ENCODE measurements at places on chromosomes 2 and 18.

GRCh38 chr2:11711354-11711716, 35.1 kb upstream of the LPIN1 start:
- DNase-seq = no peak

GRCh38 chr2:113370478-113371091, 66.9 kb upstream of the ZNG1B start:
- peak; percentile 44 for DNase-seq

DNA sequence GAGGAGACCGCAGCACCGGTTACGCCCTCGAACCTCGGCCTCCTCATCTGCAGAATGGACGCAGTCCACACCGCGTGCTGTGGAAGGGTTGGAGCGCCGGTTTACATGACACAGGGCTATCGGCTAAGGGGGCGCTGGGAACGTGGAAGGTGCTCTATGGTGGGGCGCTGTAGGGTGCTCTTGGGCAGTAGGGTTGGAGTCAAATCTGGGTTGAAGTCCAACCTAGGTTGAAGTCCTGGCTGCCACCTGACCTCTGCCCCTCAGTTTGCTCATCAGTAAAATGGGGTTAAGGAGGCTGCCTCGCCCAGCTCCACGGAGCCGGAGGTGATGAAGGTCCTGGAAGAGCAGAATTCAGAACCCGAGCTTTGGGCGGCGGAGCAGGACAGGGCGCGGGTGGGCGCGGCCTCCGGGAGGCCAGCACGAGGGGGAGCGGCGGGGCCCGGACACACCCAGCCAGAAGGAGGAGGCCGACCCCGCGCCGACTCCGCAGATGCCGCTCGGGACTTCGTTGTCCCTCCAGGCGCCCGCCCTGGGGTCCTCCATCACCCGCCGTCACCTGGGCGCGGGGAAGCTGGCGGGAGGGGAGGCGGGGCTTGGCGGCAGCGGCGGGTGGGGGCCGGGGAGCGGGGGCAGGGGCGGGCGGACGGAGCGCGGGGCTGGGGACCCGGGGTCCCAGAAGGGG, 558 bp upstream of the GAREM2 start:
- no peak for DNase-seq

GRCh38 chr2:189096769-189097447, 82.7 kb downstream of the COL5A2 start:
- DNase-seq = peak; percentile 97

- peak; percentile 25 for DNase-seq
Measured at GRCh38 chr2:198499539-198499938, 695.1 kb downstream of the PLCL1 start.

DNA sequence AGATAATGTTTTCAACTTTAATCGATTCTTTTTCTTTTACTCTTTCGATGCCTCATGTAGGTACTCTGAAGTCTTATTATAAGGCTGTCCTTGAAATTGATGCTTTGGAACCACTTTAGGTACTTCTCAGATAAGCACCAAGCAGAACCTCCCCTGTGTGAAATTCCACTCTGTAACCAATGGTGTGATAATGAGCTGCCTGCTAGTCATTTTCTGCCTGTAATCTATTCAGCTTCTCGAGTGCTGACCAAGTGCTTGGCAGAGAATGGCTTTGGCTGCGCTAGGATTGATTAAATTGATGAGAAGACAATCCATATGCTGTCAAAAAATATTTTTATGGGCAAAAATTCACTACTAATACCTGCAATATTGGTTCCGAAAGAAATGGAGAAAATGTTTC, 132.1 kb upstream of the STON1 start:
- peak; percentile 12 for DNase-seq

DNA sequence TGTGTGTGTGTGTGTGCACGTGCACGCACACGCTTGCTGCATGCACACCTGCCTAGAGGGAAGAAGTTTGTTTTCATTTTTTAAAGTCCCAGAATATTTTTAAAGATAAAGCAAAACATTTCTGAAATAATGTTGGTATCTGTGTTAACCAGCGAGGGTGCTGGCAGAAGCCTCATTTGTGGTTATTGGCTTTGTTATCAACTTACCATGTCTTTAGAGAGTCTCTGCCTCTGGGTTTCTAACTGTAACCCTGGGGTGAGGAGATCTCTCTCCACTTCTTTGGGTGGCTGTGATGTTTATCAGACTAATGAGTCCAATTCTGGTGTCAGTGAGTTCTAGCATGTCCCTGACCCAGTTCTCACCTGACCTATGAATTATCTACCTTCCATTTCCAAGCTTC, 927.6 kb upstream of the FANCL start:
- DNase-seq = no peak

- DNase-seq = peak; percentile 44
Measured at GRCh38 chr2:176565641-176566323, 296.5 kb downstream of the MTX2 start.

DNA sequence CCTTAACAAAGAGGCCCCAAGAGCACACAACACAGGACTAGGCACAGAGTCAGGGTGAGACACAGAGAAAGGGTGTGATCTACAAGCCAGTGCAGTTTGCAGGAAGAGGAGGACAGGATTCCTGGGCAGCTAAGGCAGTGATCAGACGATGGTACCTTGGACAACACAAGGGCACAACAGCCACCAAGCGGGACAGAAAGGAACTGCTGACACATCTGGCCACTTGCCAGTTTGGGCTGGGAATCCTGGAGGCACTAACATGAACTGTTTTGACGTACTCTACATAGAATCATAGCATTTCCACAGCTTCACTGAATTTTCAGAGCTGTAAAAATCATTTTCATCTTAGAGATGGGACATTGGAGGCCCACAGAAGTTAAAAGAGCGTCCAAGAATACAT, 221.5 kb upstream of the SLC35G4 start:
- peak; percentile 12 for DNase-seq

GRCh38 chr2:219405451-219405850, 12.7 kb upstream of the DES start:
- no peak for DNase-seq

GRCh38 chr2:128347701-128348539, 29.3 kb upstream of the HS6ST1 start:
- peak; percentile 64 for DNase-seq

DNA sequence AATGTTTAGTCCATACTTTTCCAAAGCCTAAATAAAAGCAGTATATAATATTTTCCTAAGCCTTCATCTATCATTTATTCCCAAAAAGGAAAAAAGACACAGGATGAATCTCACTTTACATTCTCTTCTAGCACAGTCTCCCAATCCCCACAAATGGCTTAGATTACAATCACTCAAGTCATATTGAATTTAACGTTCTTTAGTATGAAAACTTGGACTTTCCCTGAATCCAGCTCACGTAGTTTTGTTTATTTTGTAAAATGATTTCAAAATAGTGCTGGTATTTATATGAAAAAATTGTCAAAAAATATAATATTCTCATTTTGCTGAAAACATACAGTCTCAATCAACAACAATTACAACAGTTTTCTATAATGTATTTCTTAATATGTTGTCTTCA, 137.7 kb upstream of the CCDC150 start:
- DNase-seq = no peak

GRCh38 chr18:1177232-1177631, 272.6 kb downstream of the ADCYAP1 start:
- DNase-seq = no peak

GRCh38 chr18:46325895-46326294, 221.7 kb downstream of the HAUS1 start:
- no peak for DNase-seq

All from astrocyte (in vitro differentiated cells and primary cell).